ENCODE measurements at places on chromosomes 7 and 10.

DNA sequence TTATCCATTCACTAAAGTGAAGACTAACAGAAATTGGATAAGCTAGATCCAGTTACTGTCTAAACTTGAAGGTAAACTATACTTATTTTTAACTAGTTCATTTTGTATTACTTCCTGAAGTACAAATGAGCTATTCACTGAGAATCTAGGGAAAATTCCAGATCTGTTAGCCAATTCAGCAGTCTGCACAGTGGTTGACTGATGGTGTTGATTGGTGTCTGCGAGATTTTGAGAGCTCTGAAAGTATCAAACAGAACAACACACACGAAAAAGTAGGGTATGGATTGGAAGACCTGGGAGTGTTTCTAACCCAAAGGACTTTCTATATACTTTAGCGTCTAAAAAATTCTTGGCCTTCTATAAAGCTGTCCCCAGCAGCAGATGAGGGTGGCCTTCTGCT lies 33.6 kb upstream of the AGR2 start:
- no peak for DNase-seq

- no peak for DNase-seq
These were observed 9.3 kb upstream of the RET start for GRCh38 chr10:43067391-43068135.

GRCh38 chr7:33885290-33886148 lies 19.8 kb upstream of the BMPER start:
- no peak for DNase-seq

DNA sequence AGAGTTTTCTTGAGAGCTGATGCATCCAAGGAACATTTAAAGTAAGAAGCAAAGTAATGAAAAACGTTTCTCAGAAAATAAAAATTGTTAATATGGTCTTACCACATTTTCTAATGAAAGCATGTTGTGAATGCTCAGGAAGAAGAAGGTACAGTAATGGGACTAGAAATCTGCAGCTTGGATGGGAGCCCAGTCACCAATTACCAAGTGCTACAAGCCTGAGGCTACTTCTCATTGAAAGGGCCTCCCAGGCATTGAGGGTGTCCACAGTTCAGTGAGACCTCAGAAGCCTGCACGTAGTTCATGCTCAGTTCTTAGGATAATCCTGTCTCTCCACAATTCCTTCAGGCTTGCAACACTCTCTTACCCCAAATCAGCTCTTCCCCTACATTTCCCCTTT lies 17.6 kb downstream of the PTN start:
- no peak for DNase-seq

GRCh38 chr7:11343818-11344413 lies 370.2 kb downstream of the PHF14 start:
- no peak for DNase-seq

- no peak for DNase-seq
These were observed 234.0 kb downstream of the ZMYND11 start for GRCh38 chr10:369221-369683.

GRCh38 chr10:103897241-103897774 lies 20.7 kb downstream of the STN1 start:
- no peak for DNase-seq

GRCh38 chr7:35801392-35802101 lies 690 bp downstream of the SEPTIN7 start:
- peak; percentile 45 for DNase-seq

DNA sequence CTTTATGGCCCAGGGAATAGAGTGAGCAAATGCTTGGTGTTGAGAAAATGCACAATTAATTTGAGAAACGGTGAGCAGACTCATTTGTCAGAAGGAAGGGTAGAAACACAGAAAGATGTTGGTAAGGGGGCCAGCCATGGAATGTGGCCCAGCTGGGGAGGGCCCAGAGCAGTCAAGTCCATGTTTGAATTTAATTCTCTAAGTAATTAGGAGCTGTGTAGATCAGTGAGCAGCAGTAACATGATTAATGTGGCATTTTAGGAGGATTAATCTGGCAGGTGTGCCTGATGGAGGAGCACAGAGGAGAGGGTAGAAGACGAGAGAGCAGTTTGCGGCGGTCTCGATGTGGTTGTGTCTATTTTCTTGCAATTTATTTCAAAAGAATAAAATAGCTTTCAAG lies 218.7 kb downstream of the FRMD4A start:
- no peak for DNase-seq

- DNase-seq = no peak
These were observed 638.4 kb downstream of the GALNT17 start for GRCh38 chr7:71770269-71770907.

- DNase-seq = no peak
These were observed 100.0 kb downstream of the CLEC2L start for GRCh38 chr7:139623518-139623917.

DNA sequence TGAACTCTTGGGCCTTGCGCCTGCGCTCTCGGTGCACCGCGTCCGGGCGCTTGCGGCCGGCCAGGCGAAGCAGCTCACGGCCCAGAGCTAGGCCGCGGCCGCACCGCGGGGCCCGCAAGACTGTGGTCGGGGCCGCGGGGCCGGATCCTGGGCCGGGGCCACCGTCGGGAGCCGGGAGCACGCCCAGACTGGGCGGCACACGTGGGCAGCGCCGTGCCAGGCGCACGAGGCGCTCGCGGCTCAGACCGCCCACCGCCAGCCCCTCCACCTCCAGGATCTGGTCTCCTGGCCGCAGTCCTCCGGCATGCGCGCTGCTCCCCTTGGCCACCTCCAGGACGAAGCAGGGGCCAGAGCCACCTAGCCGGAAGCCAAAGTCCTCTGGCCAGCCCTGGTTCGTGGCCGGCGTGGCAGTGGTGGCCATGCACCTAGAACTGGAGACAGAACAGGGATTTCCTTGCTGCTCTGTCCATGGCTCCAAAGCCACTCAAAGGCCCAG lies at the start of gene GRID2IP:
Gene GRID2IP, minus strand, starts transcription at position 446 of the 496 bp plus-strand sequence. Its CDS starts 25 bp downstream, at position 421.
- no peak for DNase-seq

DNA sequence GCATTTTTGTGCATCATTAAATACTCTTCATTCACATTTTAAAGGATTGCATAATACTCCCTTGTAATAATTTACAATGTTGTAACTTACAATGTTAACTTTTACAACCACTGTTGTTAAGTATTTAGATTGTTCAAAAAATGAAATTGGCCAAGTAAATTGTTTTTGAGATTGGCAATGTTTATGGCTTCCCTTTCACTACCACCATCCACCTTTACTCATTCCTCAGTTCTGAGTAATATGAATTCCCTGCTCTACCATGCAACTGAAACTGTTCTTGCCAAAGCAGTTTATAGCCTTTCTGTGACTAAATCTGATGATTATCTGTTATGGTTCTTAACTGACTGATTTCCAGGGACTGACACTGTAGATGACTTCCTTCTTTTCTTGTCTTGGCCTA lies 80.5 kb upstream of the TMEM106B start:
- no peak for DNase-seq

- no peak for DNase-seq
These were observed 58.7 kb downstream of the CYP51A1 start for GRCh38 chr7:92075455-92076158.

DNA sequence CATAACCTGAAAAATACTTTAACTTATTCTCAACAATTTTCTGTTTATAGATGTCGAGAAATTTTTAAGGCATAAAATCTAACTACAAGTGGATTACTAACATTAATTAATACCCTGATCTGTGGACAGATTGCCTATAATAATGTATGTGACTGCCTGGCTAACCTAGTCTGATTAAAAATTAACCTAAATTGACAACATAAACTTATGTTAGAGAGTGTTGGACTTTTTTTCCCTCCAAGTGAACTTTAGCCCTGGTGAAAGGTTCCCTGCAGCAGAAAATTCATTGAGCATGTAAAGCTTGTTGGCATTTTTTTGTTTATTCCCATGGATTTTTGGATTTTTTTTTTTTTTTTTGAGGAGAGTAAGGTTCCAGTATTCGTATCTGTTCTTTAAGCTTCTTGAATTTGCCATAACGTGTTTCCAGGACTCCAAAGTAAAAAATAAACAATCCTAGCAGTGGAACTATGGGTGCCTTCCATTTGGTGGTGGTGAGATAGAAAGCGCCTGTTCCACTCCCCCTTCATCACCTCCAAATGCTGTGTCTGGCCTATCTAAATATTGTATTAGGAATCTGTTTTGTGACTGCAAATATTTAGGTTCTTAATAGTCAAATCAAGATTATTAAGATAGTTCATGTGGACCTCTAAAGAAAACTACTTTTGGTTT lies 36.1 kb downstream of the NET1 start:
- DNase-seq = no peak

DNA sequence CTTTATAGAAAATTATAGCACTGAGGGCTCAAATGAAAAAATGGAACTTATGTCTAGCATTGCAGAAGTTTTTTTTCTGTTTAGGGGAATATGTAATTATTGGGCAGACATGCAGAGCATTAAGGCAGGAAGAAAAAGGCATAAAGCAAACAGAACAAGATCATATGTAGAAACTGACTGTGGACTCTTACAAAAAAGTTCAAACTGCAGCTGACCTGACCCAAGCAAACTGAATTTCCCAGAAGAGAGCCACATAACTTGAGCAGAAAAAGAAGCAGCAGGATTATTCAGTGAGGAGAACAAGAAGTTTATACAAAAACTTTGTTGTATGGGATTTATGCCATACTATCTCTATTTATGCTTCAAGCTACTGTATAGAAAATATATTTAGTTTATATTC lies 250.9 kb downstream of the PHF14 start:
- no peak for DNase-seq

DNA sequence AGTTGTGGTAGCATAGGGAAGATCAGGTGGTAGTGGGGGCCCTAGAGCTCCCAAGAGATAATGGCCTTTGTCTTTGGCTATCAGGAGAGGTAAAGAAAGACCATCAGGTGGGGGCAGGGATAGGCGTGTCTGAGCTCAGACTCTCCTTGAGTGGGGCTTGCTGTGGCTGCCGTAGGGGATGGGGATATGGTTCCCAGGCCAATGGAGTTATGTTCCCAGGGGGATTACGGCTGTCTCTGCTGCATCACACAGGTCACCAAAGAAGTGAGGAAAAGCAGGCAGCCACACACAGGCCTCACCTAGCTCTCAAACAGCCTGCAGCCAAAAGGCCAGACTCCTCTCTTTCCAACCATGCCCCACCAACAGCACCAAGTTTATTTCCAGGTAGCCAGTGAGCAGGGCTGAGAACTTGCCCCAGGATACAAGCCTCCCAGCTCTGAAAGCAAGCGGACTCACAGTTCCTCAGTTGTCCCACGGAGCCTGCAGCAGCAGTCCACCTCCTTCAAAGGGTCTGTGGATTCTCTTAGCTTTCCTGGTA lies 37.6 kb upstream of the C1QL3 start:
- no peak for DNase-seq

DNA sequence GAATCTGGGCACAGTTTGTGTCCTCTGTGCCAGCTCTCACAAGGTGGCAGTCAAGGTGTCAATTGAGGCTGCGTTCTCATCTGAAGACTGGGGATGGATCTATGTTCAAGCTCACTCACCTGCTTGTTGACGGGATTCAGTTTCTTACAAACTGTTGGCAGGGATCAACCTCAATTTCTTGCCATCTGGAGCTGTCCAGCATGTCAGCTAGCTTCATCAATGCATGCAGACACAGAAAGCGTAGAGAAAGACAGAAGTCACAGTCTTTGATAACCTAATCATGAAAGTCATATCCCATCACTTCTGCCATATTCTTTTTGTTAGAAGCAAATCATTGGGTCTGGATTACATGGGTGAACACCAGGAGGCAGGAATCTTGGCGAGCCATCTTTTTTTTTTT lies 32.0 kb upstream of the WAPL start:
- no peak for DNase-seq

DNA sequence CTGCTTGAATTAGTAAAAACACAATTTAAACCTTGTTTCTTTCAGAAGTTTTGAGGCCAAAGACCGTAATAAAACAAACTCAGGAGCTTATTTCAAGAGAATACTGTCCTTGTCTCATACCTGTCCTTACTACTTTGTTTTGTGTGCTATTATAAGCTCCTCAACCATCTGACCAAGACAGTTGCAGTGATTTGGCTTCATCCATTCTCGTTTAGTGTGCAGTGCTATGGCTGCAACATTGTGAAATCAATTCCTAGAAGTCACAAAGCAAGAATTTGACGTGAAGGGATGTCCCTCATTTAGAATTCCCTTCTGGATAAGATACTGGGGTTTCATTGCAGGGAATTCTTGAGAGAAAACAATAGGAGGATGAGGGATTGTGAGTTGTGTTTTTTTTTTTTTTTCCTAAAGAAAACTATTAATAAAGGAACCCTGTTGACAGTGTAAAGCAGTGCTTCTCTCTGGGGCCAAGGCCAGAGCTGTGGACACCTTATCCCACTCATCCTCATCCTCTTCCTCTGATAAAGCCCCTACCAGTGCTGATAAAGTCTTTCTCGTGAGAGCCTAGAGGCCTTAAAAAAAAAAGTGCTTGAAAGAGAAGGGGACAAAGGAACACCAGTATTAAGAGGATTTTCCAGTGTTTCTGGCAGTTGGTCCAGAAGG lies at the start of gene OIT3:
Gene OIT3, plus strand, starts transcription at position 604 of the 663 bp plus-strand sequence. CDS start 60 bp downstream, outside the sequence.
- no peak for DNase-seq

DNA sequence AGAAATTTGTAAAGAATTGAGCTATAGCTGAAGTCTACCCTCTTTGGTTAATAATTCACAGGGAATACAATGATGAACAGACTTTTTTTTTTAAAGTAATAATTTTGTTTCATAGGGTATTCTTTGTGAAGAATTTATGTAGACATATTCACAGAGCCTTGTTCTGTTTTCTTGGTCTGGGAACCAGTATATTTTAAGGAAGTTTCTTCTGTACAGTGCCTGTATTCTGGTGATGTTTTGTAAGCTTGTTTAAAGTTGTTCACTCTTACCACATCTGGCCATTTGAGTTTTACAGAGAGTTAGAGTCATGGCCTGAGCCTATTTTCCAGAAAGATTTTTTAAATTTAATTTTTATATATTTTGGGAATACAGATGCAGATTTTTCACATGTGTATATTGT lies 70.3 kb downstream of the CCSER2 start:
- no peak for DNase-seq

DNA sequence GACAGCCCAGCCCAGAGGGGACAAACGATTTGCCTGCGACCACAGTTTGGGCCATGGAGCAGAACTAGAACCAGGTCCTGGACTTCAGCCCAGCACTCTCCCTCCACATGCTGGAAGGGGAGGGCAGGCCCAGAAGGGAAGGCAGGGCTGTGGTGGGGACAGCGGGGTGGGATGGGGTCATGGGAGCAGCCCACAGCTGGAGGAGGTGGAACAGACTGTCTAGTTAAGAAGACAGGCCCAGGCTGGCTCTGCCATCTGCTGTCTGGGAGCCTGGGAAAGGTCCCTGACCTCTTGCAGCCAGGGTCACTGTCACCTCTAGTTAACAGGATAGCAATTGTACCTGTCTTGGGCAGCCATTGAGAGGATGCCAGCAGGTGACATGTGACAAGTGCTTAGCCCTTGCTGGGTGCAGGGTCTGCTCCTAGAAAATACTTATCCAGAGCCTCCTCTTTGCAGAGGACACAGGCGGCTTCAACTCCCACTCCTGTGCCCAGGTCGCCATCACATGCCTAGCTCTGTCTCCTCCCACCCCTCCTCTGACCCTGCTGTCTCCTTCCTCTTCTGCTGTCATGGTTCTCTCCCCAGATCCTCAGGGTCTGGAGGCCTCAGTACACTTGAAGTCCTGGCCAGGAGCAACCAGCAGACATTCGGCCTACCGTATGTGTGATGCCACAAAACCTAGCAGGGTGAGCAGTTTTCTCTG lies 37.0 kb upstream of the CHST15 start:
- DNase-seq = no peak

Data from stimulated activated CD8-positive, alpha-beta memory T cell treated with anti-CD3 and anti-CD28 coated beads, Interleukin-7, amount 100 ng/mL, for 1 hour (primary cell).